ENCODE measurements at places on chromosomes 3 and 15.

GRCh38 chr15:97903971-97904572 lies 56.4 kb upstream of the ARRDC4 start:
- DNase-seq, result no peak

GRCh38 chr15:42577514-42578031 lies 2.2 kb downstream of the STARD9 start:
- DNase-seq, result no peak

GRCh38 chr3:27666272-27666671 lies 55.9 kb downstream of the EOMES start:
- no peak for DNase-seq

GRCh38 chr3:117893638-117894037 lies 1141.0 kb downstream of the IGSF11 start:
- DNase-seq, result no peak

- DNase-seq, result no peak
These were observed 559.9 kb upstream of the ARPP21 start for GRCh38 chr3:35079403-35079802.

GRCh38 chr3:52061121-52061910 lies 4.9 kb upstream of the DUSP7 start:
- DNase-seq, result no peak

DNA sequence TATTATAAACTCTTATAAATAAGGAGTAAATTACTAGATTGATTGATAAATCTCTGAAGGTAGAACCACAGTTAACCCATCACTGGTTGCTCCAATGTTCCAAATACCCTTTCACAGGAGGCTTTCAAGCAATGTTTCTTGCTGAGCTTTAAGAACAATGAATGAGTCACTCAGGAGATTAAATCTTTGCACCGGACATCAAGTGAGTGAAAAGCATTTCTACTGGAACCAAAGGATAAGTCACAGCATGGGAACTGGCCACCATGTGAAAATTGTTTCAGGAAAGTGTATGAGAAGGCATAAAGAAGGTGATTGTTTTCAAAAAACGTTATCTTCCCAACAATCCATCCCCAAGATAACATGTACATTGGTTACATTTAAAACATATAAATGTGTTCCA lies 90.6 kb downstream of the CNTN3 start:
- DNase-seq, result no peak

DNA sequence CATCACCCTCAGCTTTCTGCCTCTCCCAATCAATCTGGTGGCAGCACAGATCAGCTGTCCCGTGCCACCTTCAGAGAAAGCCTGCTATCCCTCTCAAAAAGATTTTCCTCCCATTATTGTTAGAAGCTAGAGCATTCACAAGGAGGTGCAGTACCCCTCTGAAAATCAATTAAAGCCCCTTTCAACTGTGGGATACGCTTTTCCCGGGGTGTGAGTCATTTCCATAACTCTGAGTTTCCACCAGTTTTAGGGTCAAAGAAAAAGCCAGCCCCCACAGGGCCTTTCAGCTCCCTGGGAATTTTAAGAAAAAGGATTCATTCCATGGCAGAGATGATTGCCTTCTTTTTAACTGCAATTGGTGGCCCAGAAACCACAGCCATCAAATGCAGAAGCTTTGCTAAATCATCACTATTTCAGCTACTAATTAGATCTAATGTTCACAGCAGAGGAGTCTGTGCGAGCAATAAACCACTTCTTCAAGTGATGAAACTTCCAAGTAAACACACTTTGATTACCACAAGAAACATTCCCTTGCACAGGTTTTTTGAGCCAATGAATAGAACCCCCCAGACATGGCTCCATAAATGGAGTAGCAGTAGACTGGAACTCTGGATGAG lies 270.0 kb upstream of the TPRG1 start:
- DNase-seq, result no peak
